Stimulated activated CD4-positive, alpha-beta T cell treated with anti-CD3 and anti-CD28 coated beads, Interleukin-12 subunit alpha, Interleukin-12 subunit beta, amount 100 ng/mL, for 24 hours (primary cell): ENCODE measurements at places on chromosomes 5 and 9.

DNA sequence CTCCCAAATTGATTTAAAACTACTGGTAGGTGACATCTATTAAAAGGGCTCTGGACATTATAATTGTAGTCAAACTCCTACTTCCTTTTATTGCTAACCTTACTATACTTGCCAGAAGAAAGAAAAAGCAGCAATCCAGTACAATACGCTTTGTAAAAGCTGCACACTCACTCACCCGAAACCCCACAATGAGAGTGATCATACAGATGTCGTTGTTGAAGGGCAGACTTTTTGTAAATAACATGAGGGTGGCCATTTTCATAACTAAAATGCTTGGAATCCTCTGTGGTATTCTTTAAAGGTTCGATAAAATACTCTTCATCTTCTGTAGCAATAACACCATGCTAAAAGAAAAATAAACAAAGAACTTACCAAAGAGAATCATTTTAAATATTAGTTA, 21.7 kb downstream of the ADAMTS6 start:
- DNase-seq: no peak

DNA sequence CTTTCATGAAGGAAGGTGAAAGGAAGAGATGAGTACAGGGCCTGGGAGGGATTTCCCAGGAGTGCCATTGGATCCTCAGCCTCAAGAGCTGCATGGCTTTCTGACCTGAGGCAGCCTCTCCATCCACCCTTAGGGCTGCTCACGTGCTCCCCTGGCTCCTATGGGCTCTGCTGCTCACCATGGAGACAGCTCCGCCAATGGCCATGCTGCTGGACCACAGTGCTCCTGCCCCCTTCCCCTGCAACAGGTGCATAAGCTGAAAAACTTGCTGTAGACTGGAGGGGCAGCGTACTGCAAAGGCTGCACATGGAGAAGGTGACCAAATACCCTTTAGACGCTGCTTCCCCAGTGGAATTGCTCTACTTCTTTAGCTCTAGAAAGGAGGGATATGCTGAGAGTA, 112.7 kb upstream of the PANK3 start:
- DNase-seq: no peak

GRCh38 chr9:111152614-111153406, 114.5 kb upstream of the LPAR1 start:
- DNase-seq: no peak

GRCh38 chr5:16140944-16141343, 38.6 kb downstream of the MARCHF11 start:
- DNase-seq: no peak

DNA sequence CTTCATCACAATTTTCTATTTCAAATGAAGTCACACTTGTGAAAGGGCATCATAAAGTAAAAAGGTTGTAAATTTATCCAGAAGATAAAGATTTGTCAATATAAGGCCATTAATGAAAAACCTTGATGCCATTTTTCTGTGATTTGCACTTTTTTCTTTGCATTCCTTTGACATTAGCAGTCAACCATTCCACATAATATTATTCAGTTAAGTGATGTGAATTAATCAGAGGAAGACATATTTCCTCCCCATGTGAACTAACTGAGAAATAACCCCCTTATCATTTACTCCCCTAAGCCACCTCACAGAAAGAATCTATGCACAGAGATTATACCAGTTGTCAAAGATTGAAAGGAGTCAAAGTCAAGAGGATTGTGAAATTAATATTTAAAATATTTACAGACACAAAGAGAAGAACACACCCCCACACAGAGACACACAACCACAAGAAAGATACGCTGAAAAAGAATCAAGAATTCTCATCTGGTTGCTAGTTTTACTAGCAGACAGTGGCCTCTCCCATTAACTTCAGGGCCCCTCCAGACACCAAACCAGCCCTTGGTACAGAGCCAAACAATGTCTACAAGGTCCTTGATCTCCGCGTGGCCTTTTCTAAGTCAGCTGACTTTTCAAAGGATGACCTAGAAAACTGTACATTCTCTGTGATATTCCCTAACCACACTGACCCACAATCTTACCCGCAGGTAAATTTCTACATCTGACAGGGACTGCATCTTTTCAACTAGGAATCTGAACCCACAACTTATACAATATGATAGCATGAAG, 29.5 kb downstream of the GNAQ start:
- no peak for DNase-seq

- DNase-seq: no peak
Measured at GRCh38 chr5:51047369-51047768, 335.9 kb upstream of the ISL1 start.

DNA sequence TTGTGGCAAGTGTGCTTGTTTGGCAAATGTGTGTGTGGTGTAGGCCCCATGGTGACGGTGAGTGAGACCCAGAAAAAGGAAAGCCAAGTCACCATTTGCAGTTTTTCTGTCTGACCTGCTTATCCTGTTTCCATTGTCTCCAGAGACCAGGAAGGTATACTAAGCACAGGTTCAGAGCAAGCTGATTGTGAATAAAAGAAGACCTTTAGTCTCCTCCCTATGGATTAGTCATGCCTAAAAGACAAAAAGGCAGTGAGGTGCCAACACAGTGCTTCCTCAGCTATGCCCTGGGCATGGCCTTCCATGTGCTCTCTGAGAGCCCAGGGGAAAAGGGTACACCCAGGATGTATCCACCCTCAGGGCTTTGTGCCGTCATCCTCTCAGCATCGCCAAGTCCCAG, 49.2 kb upstream of the SHOC1 start:
- no peak for DNase-seq

- DNase-seq: no peak
Measured at GRCh38 chr5:83433891-83434290, 37.7 kb upstream of the VCAN start.

DNA sequence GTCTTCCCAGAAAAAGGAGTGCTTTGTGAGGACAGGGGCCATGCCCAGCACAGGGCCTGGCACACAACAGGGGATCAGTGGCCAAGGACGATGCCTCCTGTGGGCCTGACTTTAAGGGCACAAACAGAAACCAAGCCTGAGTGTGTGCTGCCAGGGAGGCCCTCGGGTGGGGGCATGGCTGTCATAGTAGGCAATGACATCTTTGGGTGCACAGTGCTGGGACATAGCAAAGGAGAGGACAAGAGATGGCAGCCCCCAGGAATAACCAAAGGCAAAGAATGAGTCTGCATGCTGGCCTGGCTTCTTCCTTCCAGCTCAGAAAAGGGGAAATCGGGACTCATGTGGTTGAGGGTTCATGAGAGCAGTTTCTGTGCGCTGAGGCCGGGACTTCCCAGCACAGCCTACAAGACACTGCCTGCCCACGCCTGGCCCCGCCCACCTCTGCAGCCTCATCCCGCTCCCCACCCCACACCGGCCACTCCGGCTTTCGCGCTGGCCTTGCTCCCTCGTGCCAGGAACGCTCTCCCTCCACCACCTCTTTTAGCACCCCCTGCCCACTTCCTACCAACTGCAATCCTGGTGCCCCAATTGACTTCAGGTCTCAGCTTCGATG, 13.8 kb upstream of the LHX2 start:
- DNase-seq: no peak

DNA sequence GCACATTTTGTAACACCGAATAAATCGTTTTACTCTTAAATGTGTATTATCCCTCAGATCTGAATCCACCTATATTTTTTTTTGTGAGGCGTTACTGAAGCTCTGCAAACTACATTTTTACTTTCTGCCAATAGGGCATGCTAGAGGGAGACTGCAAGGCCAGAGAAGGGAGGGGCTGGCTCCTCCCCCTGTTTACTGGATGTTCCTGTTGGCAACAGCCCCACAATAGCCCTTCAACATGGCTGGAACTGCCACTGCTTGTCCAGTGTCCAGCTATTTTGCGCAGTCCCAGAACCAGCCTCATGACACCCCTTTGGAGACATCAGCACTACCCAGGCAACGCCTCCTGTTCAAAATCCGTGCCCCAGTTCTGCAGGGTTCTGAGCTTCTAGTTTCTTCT, 85.4 kb upstream of the MIER3 start:
- no peak for DNase-seq

GRCh38 chr9:70567511-70567910, 153.1 kb upstream of the KLF9 start:
- DNase-seq: no peak

DNA sequence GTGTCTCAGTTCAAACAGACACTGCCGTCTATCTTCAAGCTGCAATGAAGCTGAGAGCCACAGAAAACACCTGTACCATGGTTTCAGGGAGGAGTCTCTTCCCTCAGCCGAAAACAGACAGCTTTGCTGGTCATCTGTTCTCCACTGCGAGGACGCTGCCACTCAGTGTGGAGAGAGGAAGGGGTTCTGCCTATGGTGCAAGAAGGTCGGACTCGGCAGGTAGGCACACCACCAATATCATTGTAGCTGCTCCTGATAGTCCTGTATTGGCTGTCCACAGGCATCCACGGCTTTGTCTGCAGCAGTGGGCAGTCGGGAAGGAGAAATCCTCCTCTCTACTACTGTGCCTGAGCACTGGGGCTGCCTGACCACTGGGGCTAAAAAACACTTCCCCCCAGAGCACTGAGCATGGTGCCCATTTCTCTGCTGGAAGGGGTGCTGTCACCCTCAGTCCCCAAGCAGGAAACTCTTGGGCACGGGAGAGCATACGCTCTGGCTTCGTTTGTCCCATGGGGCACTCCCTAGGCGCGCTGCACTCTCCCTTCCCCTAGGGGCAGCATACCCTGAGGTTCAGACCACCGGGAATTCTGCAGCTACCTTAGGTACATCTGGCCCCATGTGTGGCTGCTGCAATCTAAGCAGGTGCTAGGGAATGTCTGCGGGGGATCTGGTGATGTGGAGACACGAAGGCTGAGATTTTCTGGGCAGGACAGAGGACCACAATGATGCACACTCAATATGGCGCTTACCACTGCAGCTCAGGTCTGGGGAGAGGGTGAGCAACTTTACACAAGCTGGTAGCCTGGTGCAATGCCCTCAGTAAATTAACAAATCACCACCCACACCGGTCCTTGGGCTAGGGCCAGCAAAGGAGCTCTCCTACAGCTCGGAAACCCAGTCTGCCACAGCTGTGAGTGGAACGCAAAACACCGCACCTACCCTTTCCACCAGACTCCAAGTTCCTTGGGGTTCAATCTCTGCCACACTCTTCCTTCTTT, 880.9 kb upstream of the SEMA6A start:
- no peak for DNase-seq

- DNase-seq: no peak
Measured at GRCh38 chr9:131951155-131951554, 128.5 kb downstream of the MED27 start.

- DNase-seq: no peak
Measured at GRCh38 chr5:106174903-106175302, 1495.8 kb downstream of the EFNA5 start.

GRCh38 chr5:139068494-139069151, 129.5 kb downstream of the SIL1 start:
- DNase-seq: no peak

- no peak for DNase-seq
Measured at GRCh38 chr5:91219803-91220371, 163.2 kb downstream of the ARRDC3 start.

DNA sequence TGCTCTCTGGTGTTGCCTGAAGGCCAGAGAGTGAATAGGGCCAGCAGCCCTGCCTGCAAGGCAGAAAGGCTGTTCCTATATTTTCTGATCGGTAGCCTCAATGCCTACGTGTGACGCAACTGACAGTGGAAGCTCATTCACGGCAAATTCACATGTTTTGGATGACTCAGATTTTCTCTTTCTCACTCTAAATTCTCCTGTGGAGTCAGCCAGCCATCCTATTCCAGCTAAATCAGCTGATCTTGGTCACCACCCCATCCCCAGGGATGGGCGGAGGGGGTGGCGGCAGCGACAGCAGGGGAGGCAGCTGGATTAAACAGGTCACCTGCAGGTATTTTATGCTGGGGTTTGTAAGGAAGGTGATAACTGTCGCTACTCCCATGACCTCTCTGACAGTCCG, 52.3 kb downstream of the ZNF510 start:
- no peak for DNase-seq

DNA sequence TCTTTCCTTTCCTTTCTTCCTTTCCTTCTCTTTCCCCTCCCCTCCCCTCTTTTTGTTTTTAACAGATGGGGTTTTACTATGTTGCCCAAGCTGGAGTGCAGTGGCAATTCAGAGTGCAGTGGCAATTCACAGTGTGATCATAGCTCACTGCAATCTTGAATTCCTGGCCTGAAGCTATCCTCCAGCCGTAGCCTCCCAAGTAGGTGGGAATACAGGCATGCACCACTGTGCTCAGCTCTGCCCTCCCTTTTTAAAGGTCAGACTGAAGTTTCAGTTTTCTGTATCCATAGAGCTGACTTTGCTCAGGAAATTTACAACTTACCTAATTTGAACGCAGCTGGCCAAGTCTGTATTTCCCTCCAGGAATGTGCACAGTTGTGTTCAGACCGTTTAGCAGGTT, 696 bp downstream of the CCL28 start:
- no peak for DNase-seq

DNA sequence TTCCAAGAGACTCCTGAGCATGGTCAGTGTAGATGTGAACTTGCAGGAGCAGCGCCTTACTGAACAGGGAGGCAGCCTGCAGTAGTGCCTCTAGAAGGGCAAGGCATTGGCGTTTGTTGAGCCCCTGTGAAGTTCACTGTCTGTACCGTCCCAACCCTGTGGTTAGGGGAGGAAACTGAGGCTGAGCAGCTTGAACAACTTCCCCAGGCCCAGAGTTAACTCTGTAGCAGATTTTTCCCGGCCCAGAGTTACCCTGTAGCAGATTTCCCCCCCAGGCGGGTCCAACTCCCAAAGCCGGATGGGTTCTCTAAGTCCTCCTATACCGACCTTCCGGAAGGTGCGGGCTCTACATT, 9.6 kb downstream of the LMX1B start:
- no peak for DNase-seq

GRCh38 chr9:22808876-22809275, 362.3 kb downstream of the DMRTA1 start:
- DNase-seq: no peak

- DNase-seq: no peak
Measured at GRCh38 chr9:106954974-106955850, 92.2 kb downstream of the ZNF462 start.

DNA sequence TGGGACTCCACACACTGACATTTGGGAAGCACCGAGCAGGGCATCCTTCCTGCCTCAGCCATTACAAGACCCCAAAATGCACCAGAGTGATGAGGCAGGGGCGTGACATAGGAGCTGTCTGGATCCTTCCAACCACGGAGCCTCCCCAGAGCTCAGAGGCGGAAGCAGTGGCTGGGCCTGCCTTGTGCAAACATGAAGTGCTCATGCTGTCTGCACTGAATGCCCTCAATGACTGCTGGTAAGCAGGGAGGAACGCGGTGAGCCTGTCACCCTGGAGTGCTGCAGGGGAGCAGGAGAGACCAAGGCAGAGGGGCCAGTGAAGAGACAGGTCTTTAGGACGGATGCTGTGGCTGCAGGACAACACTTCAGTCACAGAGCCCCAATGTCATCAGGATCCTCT, 60.2 kb upstream of the HRH2 start:
- DNase-seq: no peak

- DNase-seq: no peak
Measured at GRCh38 chr5:165508861-165509260, 2003.4 kb downstream of the MAT2B start.

- DNase-seq: peak; percentile 75
Measured at GRCh38 chr9:131349881-131350563, 43.9 kb upstream of the PRRC2B start.
